ENCODE measurements at places on chromosomes 3 and 15.
A peak's percentile ranks its signal among the peaks of the same experiment; 100 is the strongest.

GRCh38 chr3:169085827-169086226 is 577.7 kb downstream of the MECOM start:
- peak; percentile 89 for ATAC-seq

DNA sequence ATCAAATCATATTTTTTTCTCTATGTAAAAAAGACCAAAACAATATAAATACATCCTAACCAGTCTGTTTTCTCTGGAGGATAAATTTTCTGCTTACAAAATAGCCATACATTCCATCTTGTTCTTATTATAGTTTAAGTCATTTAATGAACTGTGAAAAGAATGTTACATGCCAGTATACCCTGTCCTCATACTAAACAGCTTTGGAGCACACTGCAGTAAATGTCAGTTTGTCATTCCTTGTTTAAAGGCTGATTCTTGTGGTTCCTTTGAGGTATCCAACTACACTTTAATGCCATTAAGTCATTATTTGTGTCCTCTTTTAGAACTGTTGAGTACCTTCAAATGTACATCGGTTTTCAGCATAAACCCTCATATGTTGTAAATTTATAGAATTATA is 52.7 kb upstream of the DCBLD2 start:
- no peak for ATAC-seq

DNA sequence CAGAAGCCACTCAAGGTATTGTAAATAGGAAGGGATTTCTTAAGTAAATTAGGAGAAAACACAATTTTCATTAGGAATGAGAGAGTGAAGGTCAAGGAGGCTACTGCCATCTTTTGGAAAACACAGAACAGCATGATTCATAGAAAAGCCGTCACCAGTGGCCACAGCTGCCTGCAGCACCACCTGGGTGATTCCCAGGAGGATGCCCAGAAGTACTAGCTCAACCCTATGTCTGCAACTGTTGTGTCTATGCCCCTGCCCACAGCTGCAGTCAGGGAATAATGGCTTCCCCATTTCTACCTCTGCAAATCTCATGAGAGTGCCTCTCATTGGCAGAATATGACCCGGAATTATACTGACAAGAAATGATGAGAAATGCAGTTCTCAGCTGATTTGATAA is 300.0 kb downstream of the IGSF11 start:
- no peak for ATAC-seq

DNA sequence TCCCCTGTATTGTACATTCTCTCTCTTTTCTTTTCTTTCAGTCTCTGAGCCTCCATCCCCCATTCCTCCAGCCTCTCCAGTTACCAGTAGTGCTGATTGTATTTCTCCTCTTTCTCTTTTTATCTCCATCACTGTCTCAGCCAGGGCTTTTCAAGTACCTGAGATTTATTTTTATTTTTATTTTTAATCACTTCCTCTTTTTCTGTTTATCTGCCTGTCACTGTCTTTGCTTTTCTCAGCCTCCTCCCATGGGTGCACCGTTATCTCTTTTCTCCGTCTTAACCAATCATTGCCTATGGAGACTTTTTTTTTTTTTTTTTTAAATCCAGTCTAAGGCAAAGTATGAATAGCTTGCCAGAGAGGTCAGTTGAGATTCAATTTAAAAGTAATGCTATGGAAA is 359.3 kb downstream of the GAP43 start:
- ATAC-seq, result no peak

- ATAC-seq, result no peak
Observed at GRCh38 chr3:143970773-143971358, 757 bp upstream of the DIPK2A start.

- no peak for ATAC-seq
Observed at GRCh38 chr3:194132465-194133286, 3.3 kb upstream of the HES1 start.

GRCh38 chr15:99386391-99386790 is 135.1 kb downstream of the LRRC28 start:
- ATAC-seq, result no peak

- ATAC-seq, result no peak
Observed at GRCh38 chr3:63287610-63288009, 9.5 kb downstream of the SYNPR start.

- no peak for ATAC-seq
Observed at GRCh38 chr3:146598535-146598934, 6.6 kb downstream of the PLSCR5 start.

GRCh38 chr3:83122774-83123350 is 1361.4 kb upstream of the GBE1 start:
- no peak for ATAC-seq

DNA sequence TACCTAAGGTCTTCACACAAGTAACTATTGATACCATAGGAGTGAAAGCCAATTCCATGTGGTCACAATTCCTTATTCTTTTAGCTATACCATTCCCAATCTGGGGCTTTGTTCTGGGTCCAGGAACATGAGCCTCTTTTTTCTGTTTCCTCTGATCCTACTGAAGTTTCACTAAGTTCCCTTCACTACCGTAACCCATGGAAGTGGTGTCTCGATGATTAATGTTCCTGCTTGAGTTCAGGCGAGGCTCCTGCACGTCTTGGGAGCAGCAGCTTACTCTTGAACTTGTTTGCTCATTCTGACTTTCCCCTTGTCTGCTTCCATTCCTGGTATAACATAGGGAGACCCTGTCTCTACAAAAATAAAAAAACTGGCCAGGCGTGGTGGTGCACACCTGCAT is 23.6 kb downstream of the ZNF592 start:
- no peak for ATAC-seq

GRCh38 chr3:38579551-38580449 is 69.7 kb downstream of the SCN5A start:
- peak; percentile 22 for ATAC-seq

DNA sequence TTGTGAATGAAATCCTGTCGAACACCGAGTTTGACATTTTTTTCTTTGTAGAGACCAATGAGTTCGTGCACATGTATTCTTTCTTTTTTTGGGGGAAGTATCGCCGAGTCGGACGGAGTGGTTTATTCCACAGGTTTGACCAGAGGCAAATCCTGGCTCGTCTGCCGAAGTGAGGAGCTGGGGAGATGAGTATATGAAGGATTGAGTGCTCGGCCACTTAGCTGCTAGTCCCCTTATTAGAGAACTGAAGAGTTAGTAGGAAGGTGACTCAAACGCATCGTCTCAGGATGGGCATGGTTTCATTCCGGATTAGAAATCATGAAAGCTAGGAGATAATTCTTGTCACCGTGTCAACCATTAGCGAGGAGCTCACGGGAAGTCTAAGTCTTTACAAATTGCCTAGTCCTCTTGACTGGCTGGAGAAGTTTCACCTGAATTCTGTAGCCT is 154.7 kb upstream of the GOLIM4 start:
- ATAC-seq, result no peak

DNA sequence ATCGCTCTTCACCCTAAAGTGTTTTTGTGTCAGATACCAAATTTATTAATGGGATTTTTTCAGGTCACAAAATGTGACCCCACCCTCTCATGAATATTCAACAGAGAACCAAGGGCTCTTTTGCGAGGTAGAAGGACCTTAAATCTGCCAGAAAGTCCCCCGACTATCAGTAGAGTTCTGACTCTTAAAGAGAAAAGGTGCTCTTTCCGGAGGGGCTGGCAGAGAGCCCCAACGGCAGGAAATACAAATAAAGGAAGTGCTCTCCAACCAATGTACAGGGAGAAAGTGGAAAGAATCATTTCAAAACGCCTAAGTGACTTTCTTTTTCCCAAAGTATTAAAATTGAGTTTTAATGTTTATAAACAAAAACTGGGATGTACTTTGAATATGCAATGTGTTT is 517.2 kb downstream of the FOXP1 start:
- no peak for ATAC-seq

DNA sequence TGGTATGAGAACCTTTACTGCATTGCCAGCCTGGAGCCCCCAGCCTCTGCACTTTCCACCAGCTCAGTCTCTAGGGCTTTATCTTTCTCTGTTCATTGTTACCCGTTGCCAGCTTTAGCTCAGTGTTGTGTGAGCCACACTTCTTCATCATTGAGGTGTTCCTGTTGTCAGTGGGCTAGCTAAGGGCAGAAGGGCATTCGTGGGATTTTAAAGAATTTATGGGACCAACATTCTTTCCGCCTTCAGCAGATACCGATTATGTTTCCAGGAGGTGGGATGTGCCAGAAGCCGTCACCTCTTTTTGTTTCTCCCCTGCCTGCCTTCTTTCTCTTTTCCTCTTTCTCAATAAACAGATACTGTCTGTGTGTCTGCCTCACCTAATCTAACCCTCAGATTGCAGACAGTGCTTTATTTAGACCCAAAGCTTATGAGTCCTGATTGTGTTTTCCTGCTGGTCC is 64.5 kb downstream of the PGPEP1L start:
- no peak for ATAC-seq

- ATAC-seq, result no peak
Observed at GRCh38 chr3:159488602-159489001, 500.0 kb upstream of the IL12A start.

GRCh38 chr3:66303491-66303901 is 82.7 kb downstream of the SLC25A26 start:
- no peak for ATAC-seq

DNA sequence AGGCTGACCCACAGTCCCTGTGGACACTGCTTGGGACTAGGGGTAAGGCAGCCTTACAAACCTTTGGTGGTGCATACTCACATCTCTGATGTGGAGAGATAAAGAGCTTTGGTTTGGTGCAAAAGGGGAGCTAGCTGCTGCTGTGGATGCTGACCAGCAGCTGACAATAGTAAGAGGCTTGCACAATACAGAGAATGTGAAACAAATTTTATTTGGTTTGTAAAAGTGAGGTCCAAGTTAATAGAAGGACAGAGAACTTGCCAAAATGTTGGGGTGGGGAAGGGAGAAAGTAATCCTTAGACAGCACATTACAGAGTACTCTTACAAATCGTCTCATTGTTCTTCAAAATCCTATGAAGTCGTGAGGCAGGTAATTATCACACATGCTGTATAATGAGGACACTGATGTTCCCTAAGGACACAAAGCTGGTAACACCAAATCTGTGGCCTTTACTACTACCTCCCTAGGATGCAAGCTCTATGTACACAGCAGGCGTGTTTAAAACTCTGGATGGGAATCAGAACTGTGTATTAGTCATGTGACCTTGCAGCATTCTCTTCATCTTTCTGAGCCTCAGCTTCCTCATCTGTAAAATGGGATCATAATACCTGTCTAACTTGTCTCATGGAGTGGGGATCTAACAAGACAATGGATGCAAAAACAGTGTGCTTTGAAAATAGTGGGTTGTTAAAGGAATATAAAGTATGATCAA is 21.6 kb downstream of the ARHGAP31 start:
- peak; percentile 23 for ATAC-seq

DNA sequence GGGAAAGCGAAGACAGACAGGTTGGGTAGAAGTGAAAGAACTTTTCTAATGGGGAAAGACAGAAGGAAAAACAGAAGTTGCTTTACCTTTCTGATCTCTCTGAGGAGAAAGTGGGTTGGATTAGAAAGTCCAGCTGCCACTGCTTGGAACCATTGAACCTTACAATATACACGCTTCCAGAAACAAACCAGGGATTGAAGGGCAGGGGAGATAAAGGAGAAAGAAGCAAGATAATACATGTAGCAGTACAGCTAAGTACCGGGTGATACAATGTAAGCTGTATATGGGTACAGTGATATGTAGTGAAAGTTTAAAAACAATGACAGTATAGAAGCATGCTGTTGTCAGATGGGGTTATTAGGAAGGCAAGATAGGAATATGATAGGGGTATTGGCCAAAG is 684.4 kb downstream of the AGBL1 start:
- no peak for ATAC-seq

DNA sequence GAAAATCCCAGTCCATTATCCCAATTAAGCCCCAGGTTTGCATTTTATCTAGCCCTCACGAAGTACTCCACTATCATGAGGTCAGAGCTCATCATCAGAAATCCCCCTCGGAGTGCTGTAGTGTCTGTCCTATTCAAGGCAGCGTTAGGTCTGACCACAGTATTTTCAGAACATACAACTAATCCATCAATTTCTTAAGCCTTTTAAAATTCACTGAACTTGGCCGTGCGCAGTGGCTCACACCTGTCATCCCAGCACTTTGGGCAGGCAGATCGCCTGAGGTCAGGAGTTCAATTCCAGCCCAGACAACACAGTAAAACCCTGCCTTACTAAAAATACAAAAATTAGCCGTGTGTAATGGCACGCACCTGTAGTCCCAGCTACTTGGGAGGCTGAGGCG is 11.9 kb downstream of the VGLL4 start:
- ATAC-seq, result no peak

DNA sequence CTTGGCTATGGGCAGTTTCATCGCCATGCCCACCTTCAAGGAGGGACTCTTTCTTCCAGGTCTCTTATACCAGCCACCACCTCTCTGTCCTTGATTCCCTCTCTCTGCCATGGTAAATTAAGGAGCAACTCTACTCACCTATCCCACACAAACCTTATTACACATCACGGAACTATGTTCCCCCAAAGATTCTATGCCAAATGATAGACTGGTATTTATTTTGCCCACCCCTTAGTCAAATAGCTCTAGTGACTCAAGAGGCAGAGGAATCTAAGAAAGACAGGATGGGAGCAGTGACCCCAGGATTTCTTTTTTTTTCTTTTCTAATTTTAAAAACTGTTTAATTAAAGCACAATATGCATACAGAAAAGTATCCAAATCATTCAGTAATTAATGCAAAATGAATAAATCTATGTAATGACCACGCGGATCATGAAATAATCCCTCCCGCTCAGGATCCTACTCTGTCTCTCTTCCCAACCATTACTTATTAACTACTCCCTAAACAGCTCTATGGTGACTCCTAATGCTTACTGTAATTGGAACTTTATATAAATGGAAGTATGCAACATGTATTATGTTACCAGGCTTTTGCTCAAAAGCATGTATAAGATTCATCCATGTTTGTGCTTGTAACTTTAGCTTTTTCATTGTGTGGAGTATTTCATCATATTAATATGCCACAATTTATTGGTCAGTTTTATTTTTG is 410.8 kb upstream of the RASGRP1 start:
- no peak for ATAC-seq

DNA sequence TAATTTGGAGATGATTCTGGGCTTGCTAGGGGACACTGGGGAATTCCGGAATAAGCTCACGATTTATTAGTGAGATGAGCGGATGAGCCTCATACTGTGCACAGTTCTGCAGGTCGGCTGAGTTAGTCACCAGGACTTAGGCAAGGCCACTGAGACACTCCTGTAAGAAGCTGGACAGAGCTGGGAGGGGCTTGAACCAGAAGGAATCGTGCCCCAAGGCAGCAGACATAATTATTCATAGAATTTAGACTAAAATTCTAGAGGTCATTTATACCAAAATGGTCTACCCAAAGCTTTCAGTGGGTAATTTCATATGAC is 121.4 kb downstream of the VGLL4 start:
- peak; percentile 29 for ATAC-seq

DNA sequence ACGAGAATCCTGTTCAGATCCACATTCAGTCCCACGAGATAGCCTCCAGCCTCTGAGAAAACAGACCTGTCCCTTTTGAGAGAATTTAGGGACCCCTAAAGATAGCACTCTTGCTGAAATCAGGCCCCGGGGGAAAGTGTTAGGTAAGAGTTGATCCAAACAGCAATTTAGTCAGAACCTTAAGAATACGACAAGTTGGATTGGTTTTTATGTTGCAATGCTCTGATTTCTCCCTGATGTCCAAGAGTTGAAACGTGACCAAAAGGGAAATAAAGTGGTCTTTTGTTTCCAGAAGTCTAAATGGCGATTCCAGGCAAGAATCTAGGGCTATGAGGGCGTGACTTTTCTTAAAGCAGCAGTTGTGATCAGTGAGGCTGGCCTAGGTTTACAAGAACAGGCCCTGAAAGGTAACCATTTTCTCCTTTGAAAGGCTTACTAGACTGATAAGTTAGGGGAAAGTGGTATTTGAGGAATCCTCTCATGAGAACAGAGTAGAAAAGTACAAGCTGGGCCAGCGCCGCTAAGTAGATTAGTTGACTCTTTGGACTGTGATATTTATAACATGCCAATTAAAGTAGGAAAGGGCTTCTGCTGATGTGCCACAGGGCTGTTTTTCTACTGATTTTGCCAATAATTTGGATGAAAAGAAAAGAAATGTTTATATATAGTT is 4.9 kb downstream of the MAN2A2 start:
- ATAC-seq, result no peak

All from esophagus mucosa (tissue), 1 donor.